ENCODE measurements at places on chromosomes 2 and 18.

DNA sequence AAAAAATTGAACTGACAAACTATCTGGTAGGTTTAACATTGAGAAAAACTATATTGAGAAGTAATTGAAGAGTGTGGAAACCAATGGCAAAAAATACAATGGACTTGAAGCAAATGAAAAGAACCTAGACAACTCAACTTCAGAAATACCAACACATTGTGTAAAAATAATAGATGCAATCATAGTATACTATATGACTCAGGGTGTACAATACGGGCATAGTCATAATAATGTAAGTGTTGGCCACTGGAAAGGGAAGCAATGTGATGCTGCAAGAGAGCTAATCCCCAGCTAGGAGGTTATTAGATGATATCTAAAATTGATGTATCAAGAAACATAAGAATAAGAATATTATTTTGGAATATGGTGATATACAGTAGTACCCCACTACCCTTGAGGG is 45.3 kb downstream of the SMAD7 start:
- DNase-seq: no peak

GRCh38 chr2:158239271-158239670 is 137.6 kb downstream of the UPP2 start:
- DNase-seq: no peak

GRCh38 chr2:44237221-44237620 is 38.1 kb upstream of the SLC3A1 start:
- DNase-seq: peak; percentile 62

GRCh38 chr2:150528861-150529801 is 41.7 kb upstream of the RND3 start:
- DNase-seq: no peak

DNA sequence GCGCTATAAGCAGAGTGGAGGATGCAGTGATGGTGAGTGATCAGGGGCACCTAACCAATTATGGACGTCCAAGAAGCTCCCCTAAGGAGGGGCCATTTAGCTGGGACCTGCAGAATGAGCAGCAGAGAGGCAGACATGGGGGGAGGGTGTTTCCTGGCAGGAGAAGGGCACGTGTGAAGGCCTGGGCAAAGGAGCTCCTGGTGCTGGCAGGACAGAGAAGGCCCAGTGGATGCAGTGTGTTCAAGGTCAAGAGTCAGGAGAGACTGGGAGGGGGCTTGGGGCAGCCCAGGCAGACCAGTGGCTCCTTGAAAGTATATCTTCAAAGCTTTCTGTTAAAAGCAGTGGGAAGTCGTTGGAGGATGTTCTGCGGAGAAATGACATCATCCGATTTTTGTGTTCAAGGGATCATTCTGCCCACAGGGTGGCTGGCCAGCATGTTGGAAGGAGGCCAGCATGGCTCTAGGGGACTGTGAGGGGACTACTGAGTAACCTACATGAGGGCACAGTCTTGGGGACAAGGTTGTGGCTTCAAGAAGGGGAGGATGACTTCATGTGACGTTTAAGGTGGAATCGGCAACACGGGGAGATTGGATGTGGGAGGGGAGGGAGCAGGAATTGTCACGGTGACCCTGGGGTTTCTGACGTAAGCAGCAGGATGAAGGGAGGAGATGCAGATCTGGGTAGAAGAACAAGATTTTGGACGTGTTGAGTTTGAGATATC is 9.0 kb upstream of the CIB4 start:
- no peak for DNase-seq

DNA sequence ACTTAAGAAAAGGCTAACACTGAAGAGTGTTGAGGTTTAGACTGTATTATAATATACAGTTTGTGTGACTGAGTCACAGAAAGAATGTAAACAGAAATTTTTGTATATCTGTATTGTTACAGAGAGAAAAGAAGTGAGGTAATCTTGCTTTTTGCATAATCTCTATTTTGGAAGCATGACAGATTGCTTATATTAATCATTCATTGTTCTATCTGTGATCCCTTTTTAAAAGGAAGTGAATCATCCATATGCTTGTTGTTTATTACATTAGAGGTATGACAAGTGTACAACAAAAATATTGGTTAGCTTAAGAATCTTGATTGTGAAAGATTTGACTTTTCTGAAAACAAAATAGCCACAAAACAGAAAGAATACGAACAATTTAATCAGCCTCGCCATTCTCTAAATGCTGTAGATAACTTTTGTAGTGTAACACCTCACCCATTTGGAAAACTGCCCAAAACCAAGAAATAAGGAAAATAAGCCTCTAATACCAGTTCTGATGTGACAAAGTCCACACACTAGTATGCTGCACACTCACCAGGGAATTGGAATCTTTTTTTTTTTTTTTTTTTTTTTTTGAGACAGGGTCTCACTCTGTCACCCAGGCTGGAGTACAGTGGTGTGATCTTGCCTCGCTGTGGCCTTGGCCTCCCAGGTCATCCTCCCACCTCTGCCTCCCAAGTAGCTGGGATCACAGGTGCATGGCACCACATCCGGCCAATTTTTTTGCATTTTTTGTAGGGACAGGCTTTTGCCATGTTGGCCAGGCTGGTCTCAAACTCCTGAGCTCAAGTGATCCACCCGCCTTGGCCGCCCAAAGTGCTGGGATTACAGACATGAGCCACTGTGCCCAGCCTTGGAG is 91.5 kb upstream of the LPIN2 start:
- no peak for DNase-seq

GRCh38 chr18:80239830-80240229 is 7.5 kb downstream of the PARD6G start:
- DNase-seq: no peak

GRCh38 chr2:28469304-28469703 is 26.6 kb upstream of the PLB1 start:
- no peak for DNase-seq

GRCh38 chr18:52334896-52335295 is 5.1 kb upstream of the DCC start:
- DNase-seq: no peak

GRCh38 chr2:23456881-23457760 is 72.1 kb downstream of the KLHL29 start:
- DNase-seq: no peak

DNA sequence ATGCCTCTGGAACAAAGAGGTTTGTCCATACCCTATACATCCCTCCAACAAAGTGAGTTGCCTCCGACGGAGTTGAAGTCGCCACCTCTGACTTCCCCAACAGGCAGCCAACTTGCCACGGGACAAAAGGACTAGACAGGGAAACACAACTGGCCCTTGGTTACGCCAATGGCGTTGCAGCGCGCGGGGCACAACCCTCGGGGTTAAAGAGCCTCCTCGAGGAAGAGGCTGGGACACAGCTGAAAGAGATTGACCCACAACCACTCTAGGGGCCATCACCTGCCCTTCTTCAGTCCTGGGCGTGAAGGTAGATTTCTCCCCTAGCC is 545 bp downstream of the GTF3C2 start:
- DNase-seq: no peak

DNA sequence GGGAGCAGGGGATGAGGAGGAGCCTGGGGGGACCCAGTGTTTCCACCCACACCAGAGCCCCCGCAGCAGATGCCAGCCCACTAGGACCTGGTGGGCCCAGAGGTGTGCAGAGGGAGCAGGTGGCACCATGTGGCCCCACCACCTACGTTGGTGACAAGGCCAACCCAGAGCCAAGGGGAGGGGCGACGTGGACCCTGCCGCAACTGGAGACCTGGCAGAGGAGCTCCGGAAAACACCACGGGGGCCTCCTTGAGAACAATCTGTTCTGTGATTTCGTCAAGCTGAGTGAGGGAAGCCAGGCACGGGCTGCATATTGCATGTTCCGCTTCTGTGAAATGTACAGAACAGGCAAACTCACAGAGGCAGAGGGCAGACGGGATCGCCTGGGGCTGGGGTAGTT is 49.1 kb upstream of the GPC1 start:
- no peak for DNase-seq

DNA sequence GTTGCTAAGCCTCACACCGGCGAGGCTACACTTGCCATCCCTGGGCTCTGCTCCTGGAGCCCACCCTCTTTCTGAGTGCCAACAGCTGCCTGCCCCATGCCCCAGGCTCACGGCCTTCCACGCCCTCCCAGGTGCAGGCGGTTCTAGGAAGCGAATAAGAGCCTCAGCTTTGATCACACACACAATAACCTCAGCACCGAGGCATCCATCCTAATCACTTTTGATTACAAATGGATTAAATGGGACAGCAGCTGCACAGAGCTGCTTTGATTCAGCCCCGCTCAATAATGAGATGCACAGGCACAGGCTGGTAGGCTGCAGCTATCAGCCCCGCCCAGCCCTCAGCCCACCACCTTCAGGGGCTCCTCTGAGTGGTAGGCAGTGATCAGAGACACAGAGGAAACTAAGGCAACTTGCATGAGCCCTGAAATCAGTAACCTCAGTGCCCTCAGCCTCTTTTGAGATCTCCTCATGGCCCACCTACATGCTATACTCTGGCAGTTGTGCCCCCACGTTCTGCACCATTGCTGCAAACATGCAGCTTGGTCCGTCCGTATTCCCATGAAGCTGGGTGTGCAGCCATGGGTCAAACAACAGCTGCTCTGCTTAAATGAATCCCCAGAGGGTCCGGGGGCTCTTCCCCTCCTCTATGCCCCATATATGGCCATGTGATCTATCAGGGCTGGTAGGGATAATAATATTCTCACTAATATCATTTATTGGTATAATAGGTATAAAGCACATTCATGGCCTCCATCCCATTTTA is 171.4 kb downstream of the SETBP1 start:
- DNase-seq: no peak

- DNase-seq: no peak
Measured at GRCh38 chr2:146990311-146991054, 854.3 kb upstream of the ACVR2A start.

DNA sequence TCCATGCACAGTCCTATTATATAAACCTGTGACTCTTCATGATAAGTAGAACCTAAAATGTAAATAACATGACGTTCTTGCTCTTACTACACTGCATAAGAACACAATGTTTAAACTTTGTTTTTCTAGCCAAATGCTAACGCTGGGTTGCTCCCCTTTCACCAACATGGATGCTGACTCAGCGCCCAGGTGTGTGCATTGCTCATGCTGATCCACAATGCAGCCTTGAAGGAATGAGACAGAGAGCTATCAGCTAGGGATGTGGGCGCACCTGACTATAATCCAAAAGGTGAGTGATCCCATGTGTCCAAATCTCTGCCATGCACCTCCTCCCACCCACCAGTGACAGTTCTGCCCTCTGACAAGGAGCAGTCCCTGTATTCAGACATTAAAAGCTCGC is 235.0 kb downstream of the IRS1 start:
- DNase-seq: no peak

DNA sequence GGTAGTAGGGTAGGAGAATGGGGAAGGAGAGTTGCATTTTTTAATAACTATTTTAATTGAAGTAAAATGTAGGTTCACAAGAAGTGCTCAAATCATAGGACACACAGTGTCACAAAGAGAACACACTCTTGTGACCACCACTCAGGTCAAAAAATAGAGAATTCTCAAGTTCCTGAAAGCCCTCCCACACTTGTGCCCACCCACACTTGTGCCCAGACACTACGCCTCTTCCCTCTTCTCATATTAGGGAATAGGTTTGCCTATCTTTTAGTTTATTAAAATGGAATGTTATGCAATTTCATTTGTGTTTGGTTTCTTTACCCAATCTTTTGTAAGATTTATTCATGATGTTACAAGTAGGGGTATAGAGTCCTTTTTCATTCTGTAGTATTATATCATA is 67.2 kb downstream of the UGGT1 start:
- no peak for DNase-seq

DNA sequence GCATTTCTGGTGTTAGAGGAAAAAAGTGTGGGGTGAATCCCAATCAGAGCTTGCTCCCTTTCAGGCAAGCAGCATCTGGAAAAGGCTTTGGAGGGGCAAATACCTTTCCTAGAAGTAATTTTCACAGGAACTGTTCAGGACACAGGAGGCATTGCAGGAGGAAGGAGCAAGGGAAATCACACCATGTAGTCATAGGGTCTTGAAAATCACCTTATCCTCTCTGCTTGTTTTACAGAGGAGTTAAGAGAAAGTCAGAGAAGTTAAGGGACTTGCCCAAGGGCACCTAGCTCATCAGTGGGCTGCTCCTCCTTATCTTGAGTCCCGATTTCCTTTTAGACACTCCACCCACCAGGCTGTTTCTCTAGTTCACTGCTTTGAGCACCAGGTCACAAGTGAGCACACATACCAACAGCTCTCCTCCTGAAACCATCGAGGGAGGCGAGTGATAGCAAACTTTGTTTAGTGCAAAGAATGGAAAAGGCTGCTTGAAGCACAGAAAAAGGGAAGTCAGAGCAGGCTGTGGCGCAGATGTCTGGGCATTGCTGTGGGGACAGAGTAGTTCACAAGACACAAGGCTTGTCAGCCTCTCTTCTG is 89.2 kb upstream of the CXCR4 start:
- DNase-seq: no peak

Measured in CD4-positive, alpha-beta T cell treated with Interleukin-12 subunit alpha and Interleukin-12 subunit beta, for 1 hour (primary cell).